NCI-H2227 treated with DMSO at 0.1 percent for 48 hours (cell line): ENCODE measurements at places on chromosomes 7 and 10.

GRCh38 chr10:3323865-3324498 lies 151.4 kb upstream of the PITRM1 start:
- DNase-seq = no peak

DNA sequence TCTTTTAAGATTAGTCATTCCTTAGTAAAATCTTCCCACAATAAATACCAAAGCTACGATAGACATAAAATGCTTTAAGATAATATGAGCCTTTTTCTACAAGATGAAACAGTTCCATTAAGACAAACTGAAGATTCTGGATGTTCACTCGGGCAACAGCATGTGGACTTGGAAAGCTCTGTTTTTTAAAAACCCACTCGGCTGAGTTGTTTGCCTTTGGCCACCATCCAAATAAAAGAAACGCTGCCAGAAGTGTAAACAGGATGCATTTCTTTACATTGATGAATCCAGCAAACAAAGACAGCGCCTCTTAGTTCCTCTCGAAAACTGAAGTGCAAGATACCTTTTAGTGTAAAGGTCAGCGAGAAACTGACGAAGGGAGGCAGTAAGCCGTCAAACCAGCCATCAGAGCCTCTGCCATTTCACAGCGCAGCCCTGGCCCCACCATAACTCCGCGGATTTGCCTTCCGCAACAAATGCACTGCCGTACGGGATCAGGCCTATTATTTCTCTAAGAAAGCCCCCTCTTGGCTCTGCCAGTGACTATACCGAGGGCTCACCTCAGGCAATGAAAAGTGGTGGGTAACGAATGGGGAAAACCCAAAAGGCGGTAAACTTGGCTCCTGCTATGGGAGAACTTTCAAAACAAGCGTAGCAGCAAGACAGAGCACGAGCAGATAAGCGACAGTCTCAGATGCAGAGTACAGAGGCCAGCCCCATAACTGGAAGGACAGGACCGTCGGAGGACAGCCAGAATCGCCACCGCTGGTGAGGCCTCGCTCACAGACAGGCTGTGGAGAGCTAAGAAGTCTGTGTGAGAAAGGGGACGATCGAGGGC lies 41.4 kb downstream of the GNA12 start:
- DNase-seq = no peak

DNA sequence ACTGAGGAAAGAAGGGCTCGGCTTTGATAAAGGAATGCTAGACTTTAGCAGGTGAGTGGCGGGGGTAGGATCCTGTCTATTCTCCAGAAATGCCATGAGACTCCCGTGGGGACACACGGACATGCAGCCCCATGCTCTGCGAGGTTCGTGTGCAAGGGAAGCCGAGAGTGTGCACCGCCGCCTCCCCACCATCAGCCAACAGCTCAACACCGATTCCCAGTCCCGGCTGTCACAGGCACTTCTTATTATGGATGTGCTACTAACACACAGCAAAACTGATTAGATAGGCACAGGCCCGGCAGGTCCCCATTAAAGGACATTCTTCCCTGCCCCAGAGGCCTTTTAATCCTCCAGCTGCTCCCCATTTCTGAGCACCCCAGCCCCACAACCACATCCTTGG lies 154.4 kb downstream of the PRKAG2 start:
- no peak for DNase-seq

- no peak for DNase-seq
Observed at GRCh38 chr10:117590101-117590875, 47.7 kb downstream of the EMX2 start.

- no peak for DNase-seq
Observed at GRCh38 chr10:77872947-77873535, 53.5 kb downstream of the DLG5 start.

DNA sequence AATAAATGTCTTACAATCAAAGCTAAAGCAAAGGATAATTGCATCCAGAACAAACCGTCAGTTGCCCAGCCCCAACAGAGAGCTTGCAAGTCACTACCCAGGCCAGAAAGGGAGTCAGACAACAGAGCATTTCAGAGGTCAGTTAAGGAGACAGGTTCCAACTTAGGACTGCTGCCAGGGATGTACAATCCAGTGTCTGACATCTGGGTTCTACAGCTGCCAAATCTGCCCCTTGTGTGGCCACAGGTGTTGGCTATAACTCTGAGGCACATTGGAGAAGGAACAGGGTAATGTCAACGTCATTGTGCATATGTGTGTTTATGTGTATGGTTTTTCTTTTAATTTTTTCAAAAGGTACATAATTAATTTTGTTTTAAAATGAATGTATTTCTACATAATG lies 85.2 kb upstream of the GLCCI1 start:
- DNase-seq = no peak

GRCh38 chr7:100893318-100893895 lies 2.3 kb downstream of the ACHE start:
- DNase-seq = no peak

DNA sequence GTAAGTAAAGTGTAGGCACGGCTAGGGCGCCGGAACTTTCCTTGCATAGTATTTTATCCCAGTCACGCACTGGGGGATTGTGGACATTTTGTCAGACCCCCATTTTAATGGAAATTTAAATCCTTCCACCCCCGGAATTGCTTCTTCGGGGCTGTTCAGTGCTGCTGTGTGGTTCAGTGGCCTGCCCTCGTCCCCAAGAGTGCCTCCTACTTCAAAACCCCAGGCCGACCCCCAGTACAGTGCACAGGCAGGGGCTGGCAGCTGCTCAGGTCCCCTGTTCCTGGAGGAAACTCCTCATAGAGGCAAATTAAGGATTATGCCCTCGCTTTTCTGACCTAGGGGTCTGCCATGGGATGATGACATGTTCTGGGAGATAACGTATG lies 94.5 kb downstream of the PTPRE start:
- no peak for DNase-seq

GRCh38 chr10:61452655-61453641 lies at the start of gene TMEM26:
Gene TMEM26 (minus strand): TSS chr10:61453381. CDS start chr10:61453081, 300 bp downstream.
- DNase-seq = peak; percentile 38

DNA sequence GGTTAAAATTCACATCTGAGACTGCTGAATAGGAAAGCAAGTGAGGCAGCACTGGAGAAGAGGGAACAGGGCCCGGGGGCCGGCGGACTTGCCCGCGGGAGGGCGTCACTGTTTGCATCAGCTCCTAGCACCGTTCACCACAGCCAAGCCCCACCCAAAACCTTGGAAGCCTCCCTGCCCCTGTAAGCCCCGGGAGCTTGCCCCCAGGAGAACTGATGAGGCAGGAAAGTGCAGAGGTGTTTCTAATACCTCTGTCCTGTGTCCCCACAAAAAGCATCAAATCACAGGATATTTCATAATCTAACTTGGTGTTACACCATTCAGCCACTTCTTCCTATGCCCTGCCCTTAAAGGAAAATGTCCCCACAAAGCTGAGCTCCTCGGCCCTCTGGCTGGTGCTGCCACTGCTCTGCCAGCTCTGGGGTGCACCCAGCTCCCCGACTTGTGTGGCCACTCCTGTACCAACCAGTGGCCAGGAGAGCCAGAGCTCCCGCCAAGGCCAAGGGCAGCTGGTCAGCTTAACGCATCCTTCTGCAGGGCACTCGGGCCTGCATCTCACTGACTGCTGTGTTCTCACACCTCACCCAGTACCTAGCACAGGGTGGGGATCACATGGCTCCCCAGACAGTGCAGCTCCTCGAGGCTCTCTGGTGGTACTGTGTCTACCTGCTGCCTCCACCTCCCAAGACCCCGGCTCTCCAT lies 47.3 kb upstream of the CNPY1 start:
- DNase-seq = no peak

- no peak for DNase-seq
Observed at GRCh38 chr7:143487566-143487965, 9.9 kb downstream of the TAS2R41 start.

DNA sequence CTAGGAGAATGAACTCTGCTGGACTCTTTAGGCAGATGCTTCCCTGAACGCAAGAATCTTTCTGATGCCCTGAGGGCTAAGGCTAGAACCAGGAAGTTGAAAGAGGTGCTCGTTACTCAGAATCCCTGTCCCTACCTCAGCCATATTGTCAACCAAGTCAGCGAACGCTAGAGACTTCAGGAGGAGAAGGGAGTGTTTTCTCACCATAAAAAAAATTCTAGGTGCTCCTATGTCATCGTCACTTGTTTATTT lies 359.4 kb downstream of the PRPF18 start:
- no peak for DNase-seq

GRCh38 chr7:111878785-111879184 lies 316.5 kb upstream of the IMMP2L start:
- DNase-seq = no peak

DNA sequence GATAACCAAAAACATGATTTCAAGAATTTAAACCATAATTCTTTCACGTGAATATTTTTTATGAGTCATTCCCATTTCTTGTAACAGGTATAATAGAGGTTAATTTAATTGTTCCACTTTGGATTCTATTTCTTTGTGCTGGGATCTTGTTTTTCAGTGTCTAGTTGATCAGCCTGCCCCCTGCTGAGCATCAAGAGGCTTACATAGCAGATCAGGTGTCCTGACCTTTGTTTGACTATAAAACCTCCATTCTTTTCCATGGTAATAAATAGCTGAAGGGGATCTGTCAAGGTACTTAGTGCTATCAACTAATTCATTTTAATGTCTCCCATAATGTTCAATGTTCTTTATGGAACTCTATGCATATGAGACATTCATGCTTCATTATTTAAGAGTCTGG lies 4.9 kb downstream of the COL17A1 start:
- no peak for DNase-seq

- no peak for DNase-seq
Observed at GRCh38 chr7:108045669-108046068, 42.7 kb upstream of the LAMB1 start.

- no peak for DNase-seq
Observed at GRCh38 chr10:128541926-128542475, 415.8 kb upstream of the MKI67 start.

GRCh38 chr7:70807650-70808049 lies 324.3 kb upstream of the GALNT17 start:
- DNase-seq = no peak

GRCh38 chr10:98919899-98920298 lies 315.8 kb downstream of the HPSE2 start:
- no peak for DNase-seq

- peak; percentile 18 for DNase-seq
Observed at GRCh38 chr10:69413221-69413865, 3.4 kb downstream of the TACR2 start.

GRCh38 chr10:89836840-89837164 lies 135.4 kb downstream of the KIF20B start:
- no peak for DNase-seq

DNA sequence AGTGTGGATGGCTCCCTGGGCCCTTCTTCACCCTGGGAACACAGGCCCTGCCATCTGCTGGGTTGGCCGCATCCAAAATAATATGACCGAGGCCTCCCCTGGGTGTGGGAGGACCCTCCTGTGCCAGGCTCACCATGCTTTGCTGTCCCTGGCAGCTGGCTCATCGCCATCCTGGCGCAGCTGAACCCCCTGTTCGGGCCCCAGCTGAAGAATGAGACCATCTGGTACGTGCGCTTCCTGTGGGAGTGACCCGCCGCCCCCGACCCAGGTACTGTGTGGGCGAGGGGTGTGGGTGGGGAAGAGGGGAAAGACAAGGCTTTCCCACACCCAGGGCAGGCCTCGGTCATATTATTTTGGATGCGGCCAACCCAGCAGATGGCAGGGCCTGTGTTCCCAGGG lies 4.8 kb downstream of the ATP6V0E2 start:
- DNase-seq = no peak

GRCh38 chr10:82576093-82576492 lies 701.1 kb downstream of the NRG3 start:
- DNase-seq = no peak

- DNase-seq = no peak
Observed at GRCh38 chr10:77799352-77799751, 127.2 kb downstream of the DLG5 start.

DNA sequence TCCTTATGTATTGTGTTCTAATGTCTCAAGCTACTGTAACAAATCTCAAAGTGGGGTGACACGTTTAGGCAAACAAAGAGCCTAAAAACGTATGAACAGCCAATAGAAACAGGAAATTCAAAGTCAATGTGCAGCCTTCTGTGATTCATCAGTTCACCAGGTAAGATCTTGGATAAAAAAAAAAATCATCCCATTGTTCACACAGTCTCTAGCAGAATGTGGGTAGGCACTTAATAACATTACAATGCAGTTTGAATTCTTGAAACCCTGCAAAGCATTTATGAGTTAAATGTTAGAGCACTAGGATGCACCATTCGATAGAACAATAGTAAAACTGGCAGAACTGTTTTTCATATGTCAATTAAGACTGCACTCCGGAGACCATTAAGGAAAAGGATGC lies 88.2 kb upstream of the HDAC9 start:
- no peak for DNase-seq

GRCh38 chr7:157909370-157909769 lies 572.6 kb downstream of the DNAJB6 start:
- no peak for DNase-seq

GRCh38 chr10:127875916-127876315 lies 16.8 kb downstream of the CLRN3 start:
- no peak for DNase-seq

- no peak for DNase-seq
Observed at GRCh38 chr10:91335147-91335546, 75.0 kb upstream of the HECTD2 start.

DNA sequence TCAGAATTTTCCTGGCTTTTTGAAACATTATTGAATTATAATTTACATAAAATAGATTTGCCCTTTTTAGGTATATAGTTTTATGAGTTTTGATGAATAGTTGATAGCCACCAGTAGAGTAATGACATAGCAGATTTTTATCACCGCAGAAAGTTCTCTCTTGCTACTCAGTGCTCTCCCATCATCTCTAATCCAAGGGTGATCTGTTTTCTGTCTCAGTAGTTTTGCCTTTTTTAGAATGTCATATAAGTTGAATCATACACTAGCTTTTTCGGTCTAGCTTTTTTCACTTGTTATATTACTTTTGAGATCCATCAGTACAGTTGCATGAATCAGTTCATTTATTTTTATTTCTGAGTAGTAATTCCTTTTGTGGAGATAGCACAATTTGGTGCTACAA lies 17.9 kb downstream of the RSBN1L start:
- DNase-seq = no peak

GRCh38 chr7:5462216-5462615 lies 38.6 kb upstream of the TNRC18 start:
- no peak for DNase-seq

DNA sequence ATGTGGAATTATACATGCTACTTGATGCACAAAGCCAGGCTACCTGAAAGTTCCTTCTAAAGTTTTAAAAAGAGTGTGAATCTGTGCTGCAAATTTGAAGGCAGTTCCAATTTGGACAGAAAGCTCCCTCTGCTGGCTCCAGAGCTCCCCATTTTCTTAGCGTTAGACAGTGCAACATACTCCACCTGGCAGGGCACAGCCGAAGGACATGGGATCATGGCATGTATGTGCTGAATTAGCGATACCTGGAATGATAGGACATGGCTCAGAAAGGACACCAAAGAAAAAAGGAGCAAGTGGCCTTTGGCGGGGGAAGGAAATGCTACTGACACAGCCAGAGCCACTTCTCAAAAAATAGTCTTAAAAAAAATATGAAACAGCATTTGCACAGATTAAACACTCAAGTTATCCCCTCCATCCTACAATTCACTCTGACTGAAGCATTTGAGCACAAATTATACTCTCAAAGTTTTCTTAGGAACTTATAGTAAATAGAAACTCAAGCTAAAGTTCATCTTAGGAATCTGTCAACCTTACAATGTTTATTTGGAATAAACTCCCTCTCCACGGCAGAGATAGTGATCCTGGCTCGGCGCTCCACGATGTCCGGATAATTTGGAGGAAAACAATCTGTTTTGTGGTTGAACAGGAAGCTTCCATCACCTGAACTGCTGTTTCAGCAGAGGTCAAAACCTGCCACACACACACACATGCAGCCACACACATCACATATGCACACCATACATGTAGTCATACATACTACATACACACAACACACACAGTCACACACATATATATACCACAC lies 80.0 kb downstream of the C7orf25 start:
- DNase-seq = no peak

GRCh38 chr10:93548376-93549071 lies 17.9 kb upstream of the FFAR4 start:
- DNase-seq = no peak
